ENCODE measurements at places on chromosomes 1 and 21. TPM values are rescaled to one million over a fixed set of nuclear protein-coding genes. Genes with fewer than 3 reads are reported as not detected.

DNA sequence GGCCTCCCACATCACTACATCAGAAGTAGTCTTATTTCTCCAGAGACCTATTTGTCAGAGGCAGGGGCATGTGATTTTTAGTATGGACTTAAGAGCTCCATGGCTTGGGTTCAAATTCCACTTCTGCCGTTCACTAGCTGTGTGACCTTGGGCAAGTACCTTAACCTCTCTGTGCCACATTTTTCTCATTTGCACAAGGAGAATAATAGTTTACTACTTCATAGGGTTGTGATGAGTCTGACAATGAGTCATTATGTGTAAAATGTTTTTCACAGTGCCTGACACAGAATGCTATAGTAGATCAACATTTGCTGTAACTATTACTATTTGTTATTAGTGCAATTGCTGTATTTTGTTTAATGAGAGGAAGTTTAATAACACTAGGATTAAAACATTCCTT is 200.6 kb downstream of the PRDM2 start:
- no peak overlapping the region for H3K4me3 ChIP-seq
- H3K4me1 ChIP-seq: no peaks in the 10 kb centered on the region
- no peaks in the 10 kb centered on the region for H3K36me3 ChIP-seq
- no peak overlapping the region for H3K27ac ChIP-seq
- H3K27me3 ChIP-seq: no peaks in the 10 kb centered on the region

DNA sequence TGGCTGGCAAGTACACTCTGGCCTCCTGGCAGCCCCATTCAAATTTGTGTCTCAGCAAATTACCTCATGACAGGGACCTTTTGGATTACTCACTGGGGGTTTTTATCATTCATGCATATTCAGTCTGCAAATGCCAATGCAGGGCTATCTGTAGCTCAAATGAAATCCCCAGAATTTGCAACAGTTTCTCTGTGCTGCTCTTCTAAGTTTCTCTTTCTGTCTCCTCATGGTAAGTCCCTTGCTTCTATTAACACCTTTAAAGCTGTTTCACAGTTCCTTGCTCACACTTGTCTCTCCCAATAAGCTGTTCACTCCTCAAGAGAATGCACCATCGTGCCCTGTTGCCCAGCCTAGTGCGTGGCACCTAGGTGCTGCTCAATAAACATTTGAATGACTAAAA is 3.3 kb upstream of the FAM78B start:
- H3K36me3 ChIP-seq: no peaks in the 10 kb centered on the region
- H3K27ac ChIP-seq: no peak overlapping the region
- no peaks in the 10 kb centered on the region for H3K4me1 ChIP-seq
- H3K27me3 ChIP-seq: no peaks in the 10 kb centered on the region
- H3K4me3 ChIP-seq: no peak overlapping the region

DNA sequence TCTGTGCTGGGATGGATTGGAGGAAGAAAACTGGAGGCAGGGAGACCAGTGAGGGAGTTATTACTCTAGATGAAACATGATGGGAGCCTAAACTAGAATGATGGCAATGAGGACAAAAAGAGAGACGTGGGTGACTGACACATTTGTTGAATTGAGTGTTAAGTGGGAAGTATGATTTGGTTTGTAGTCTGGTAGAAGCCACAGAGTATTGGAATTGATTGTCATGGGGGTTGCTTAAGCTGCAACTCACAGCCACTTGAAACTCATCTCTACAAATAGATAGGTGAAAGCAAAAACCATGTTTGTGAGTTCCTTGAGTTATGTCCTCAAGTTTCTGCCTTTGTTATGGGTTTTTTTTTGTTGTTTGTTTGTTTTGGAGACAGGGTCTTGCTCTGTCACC is 28.4 kb downstream of the FABP3 start:
- no peak overlapping the region for H3K4me3 ChIP-seq
- no peaks in the 10 kb centered on the region for H3K27me3 ChIP-seq
- no peak for DNase-seq
- H3K27ac ChIP-seq: no peak overlapping the region

- no peaks in the 10 kb centered on the region for H3K36me3 ChIP-seq
- no peaks in the 10 kb centered on the region for H3K27me3 ChIP-seq
- DNase-seq: no peak
- no peaks in the 10 kb centered on the region for H3K4me1 ChIP-seq
- H3K4me3 ChIP-seq: no peak overlapping the region
Observed at GRCh38 chr1:38870996-38871395, 2.2 kb downstream of the MYCBP start.

- H3K4me1 ChIP-seq: peaks cover 2% of the 10 kb centered on the region
- peak overlapping the region; percentile 29 for H3K27ac ChIP-seq
- H3K4me3 ChIP-seq: no peak overlapping the region
- H3K27me3 ChIP-seq: no peaks in the 10 kb centered on the region
- DNase-seq: peak; percentile 43
Observed at GRCh38 chr1:225883616-225884265, 1.6 kb upstream of the TMEM63A start.

DNA sequence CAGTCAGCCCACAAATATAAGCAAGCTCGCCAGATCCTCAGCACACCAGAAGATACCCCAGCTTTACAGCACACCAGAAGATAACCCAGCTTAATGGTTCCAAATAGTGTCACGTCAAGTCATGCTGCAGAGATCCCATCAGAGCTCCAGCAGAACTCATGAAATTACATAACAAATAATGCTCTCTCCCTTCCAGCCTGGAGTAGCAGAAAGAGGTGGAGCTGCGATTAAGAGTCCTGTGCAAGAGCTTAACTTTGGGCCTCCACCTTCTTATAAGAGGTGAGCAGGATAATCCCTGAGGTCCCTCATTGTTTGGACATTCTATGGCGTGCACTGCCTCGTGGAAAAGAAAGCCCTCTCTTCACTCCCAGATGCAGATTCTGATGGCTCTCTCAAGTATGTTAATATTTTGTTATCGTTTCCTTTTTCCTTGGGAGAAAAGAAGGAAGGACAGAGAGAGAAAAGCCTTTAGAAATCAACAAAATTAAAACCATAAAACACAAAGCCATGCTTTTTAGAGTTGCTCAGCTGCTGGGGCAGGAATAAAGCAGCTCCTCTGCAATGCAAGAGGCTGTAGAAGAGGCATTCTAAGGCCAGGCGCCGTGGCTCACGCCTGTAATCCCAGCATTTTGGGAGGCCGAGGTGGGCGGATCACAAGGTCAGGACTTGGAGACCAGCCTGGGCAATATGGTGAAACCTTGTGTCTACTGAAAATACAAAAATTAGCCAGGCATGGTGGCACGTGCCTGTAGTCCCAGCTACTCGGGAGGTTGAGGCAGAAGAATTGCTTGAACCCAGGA is 59.1 kb downstream of the GLUL start:
- DNase-seq: no peak
- H3K36me3 ChIP-seq: no peaks in the 10 kb centered on the region
- H3K27ac ChIP-seq: no peak overlapping the region
- H3K27me3 ChIP-seq: no peaks in the 10 kb centered on the region

- no peak overlapping the region for H3K4me3 ChIP-seq
- H3K4me1 ChIP-seq: no peaks in the 10 kb centered on the region
- DNase-seq: no peak
Observed at GRCh38 chr1:223429313-223429731, 36.1 kb downstream of the CCDC185 start.

DNA sequence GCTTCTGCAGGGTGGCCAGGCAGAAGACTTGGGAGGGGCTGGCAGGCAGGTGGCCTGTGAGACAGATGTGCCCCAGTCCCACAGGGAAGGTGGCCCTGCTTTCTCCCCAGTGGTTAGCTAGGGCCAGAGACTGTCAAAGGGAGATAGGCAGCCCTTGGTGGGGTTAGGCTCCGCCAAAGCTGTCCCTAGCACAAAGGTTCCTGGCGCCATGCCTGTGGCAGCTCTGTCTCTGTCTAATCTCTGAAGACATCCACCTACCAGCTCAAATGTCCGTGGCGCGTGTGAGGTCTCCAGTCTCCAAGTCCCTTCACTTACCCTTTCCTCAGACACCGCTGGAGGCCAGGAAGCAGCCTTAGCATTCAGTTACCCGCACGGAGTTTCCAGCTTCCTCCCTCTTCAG is 17.7 kb downstream of the TCP10L start:
- no peaks in the 10 kb centered on the region for H3K36me3 ChIP-seq
- no peaks in the 10 kb centered on the region for H3K4me1 ChIP-seq
- no peaks in the 10 kb centered on the region for H3K27me3 ChIP-seq
- H3K27ac ChIP-seq: no peak overlapping the region

- no peaks in the 10 kb centered on the region for H3K4me1 ChIP-seq
- H3K36me3 ChIP-seq: no peaks in the 10 kb centered on the region
- peak overlapping the region; percentile 87 for H3K27ac ChIP-seq
- DNase-seq: peak; percentile 63
- H3K4me3 ChIP-seq: peak overlapping the region; percentile 90
Observed at GRCh38 chr1:55214212-55214933, 791 bp downstream of the USP24 start.

- H3K4me3 ChIP-seq: no peak overlapping the region
- no peak for DNase-seq
- H3K36me3 ChIP-seq: no peaks in the 10 kb centered on the region
- no peaks in the 10 kb centered on the region for H3K4me1 ChIP-seq
Observed at GRCh38 chr1:57544345-57544744, 120.5 kb upstream of the DAB1 start.

- H3K4me3 ChIP-seq: no peak overlapping the region
- no peak for DNase-seq
- no peaks in the 10 kb centered on the region for H3K27me3 ChIP-seq
- H3K36me3 ChIP-seq: no peaks in the 10 kb centered on the region
Observed at GRCh38 chr1:197413564-197413963, 145.5 kb downstream of the CRB1 start.

GRCh38 chr1:202317941-202318925 is 23.5 kb downstream of the UBE2T start:
- no peak overlapping the region for H3K4me3 ChIP-seq
- no peaks in the 10 kb centered on the region for H3K27me3 ChIP-seq
- DNase-seq: peak; percentile 42

DNA sequence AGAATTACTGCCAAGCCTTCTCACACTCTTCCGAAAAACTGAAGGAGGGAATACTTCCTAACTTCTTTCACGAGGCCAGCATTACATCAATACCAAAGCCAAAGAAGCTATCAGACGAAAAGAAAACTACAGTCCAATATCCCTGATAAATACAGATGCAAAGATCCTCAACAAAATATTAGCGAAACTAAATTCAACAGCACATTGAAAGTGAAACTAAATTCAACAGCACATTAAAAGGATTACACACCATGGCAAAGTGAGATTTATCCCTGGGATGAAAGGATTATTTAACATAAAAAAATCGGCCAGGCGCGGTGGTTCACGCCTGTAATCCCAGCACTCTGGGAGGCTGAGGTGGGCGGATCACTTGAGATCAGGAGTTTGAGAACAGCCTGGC is 176.8 kb downstream of the FAF1 start:
- no peaks in the 10 kb centered on the region for H3K4me1 ChIP-seq
- H3K4me3 ChIP-seq: no peak overlapping the region
- H3K36me3 ChIP-seq: no peaks in the 10 kb centered on the region

DNA sequence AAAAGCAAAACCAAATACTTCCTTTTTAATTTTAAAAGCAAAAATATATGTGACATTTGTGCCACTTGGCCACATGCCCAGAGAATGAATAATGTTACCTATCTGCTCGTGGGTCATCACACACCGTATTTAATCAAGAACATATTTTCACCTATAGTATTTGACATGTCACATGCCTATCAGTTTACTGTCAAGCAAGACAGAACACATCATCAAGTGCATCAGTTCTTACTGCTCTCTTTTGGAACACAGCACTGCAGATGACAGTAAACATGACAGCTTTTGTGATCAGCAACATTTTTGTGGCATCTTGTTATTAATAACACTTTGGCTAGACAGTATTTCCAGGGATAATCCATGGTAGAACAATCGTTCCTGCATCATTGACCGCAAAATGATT is 134.4 kb downstream of the LRRC7 start:
- H3K4me1 ChIP-seq: no peaks in the 10 kb centered on the region
- H3K36me3 ChIP-seq: no peaks in the 10 kb centered on the region
- no peaks in the 10 kb centered on the region for H3K27me3 ChIP-seq

GRCh38 chr1:4344065-4344732 is 310.2 kb upstream of the AJAP1 start:
- no peaks in the 10 kb centered on the region for H3K27me3 ChIP-seq
- DNase-seq: no peak
- H3K27ac ChIP-seq: no peak overlapping the region
- H3K4me1 ChIP-seq: no peaks in the 10 kb centered on the region
- no peaks in the 10 kb centered on the region for H3K36me3 ChIP-seq
- H3K4me3 ChIP-seq: no peak overlapping the region

- H3K4me1 ChIP-seq: no peaks in the 10 kb centered on the region
- H3K27me3 ChIP-seq: no peaks in the 10 kb centered on the region
- H3K4me3 ChIP-seq: no peak overlapping the region
- H3K27ac ChIP-seq: no peak overlapping the region
Observed at GRCh38 chr1:17696417-17697301, 58.5 kb upstream of the ACTL8 start.

FCRLA gene
- 0.20 TPM for total RNA-seq

COL8A2 gene
- 0.70 TPM for total RNA-seq

RHBDL2 gene
- total RNA-seq: not detected

CRNN gene
- not detected for total RNA-seq

GSTM5 gene
- total RNA-seq: 0.44 TPM

KLHDC9 gene
- 2.2 TPM for total RNA-seq

SPAG17 gene
- not detected for total RNA-seq

OR2T33 gene
- total RNA-seq: not detected

FNBP1L gene
- 9.7 TPM for total RNA-seq

OR2AK2 gene
- not detected for total RNA-seq

Measured in right lobe of liver (tissue), 6 donors.